ENCODE measurements at places on chromosomes 12 and 14.

DNA sequence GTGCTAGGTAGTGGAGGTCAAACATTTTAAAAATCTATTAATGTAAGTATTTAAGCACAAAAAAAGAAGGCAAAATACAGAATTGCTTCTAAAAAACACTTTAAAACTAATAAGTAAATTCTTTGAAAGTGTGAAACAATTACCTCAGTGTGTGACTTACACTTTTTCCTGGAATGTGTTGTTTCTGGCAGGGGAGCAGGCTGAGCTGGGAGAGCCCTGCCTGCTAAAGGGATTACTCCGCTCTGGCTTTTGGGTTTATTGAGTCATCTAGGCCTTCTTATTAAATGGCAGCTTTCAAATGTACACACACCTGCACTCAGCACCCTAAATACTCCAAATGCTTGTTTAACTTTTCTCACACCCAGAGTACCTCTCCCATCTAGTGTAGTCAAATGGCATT is 279.8 kb downstream of the AKAP6 start:
- DNase-seq, result no peak

DNA sequence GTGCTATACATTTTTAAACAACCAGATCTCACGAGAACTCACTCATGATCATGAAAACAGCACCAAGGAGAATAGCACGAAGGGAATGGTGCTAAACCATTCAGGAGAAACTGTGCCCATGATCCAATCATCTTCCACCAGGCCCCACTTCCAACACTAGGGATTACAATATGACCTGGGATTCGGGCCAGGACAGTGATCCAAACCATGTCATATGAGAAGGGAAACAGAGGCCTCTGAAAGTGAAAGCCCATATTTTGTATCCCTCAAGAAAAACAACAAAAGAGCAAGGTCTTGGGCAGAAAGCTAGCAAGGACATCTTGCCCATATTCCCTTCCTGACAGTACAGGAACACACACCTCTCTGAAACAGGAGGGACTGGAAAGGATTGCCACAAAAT is 163.9 kb upstream of the VASH1 start:
- DNase-seq, result no peak

GRCh38 chr14:72708708-72709475 is 185.0 kb downstream of the DPF3 start:
- peak; percentile 14 for DNase-seq

DNA sequence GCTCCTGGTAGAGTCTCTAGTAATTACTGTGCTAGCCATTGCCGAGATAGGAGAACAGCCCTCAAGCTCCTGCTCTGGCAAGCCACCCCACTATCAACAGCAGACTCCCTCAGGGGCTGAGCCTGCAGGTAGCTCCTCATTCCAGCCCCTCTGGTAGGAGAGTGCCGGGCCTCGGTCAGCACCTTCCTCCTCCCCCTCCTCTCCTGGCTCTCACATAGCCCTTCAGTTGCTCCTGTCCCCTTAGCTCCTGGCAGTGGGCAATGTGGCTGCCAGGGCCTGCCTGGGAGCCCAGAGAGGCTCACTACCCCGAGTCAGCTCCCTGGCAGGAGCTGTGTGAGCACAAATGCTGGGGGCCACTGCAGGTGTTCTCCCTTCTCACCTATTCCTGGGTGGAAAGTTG is 52.0 kb downstream of the IQSEC3 start:
- no peak for DNase-seq

GRCh38 chr14:88613552-88614010 is 50.7 kb downstream of the ZC3H14 start:
- DNase-seq, result peak; percentile 6

- no peak for DNase-seq
These were observed 85.6 kb downstream of the SMOC1 start for GRCh38 chr14:69964841-69965240.
